ENCODE measurements at places on chromosomes 7 and 10.

- DNase-seq = peak; percentile 18
- peaks cover 9% of the 10 kb centered on the region for H3K27me3 ChIP-seq
- H3K27ac ChIP-seq = no peak overlapping the region
- H3K36me3 ChIP-seq = no peaks in the 10 kb centered on the region
Observed at GRCh38 chr7:94395141-94396036, 694 bp downstream of the COL1A2 start.

DNA sequence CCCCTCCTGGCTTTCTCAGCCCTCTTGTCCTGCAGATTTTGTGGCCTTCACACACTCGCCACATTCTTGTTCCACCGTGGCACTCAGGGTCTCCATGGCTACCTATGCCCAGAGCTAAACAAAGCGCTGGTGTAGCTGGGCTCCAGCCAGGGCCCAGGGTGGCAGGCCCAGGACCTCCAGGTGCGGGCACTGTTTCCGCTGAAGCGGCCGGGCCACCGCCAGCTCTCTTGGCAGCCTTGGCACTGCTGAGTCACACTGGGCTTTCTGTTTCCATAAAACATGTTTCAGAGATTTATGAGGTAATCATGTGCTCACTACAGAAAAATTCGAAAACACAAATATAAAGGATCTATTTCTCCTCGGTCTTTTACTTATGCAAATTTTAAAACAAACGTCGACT lies 51.3 kb downstream of the AOC1 start:
- H3K4me1 ChIP-seq = no peaks in the 10 kb centered on the region
- no peak for DNase-seq
- no peaks in the 10 kb centered on the region for H3K36me3 ChIP-seq
- no peak overlapping the region for H3K27ac ChIP-seq

- DNase-seq = no peak
- peak overlapping the region; percentile 34 for H3K27ac ChIP-seq
- H3K4me1 ChIP-seq = peaks cover 32% of the 10 kb centered on the region
- no peaks in the 10 kb centered on the region for H3K27me3 ChIP-seq
Observed at GRCh38 chr7:150502519-150502918, 12.2 kb upstream of the GIMAP7 start.

- no peaks in the 10 kb centered on the region for H3K4me1 ChIP-seq
- H3K4me3 ChIP-seq = no peak overlapping the region
- H3K27me3 ChIP-seq = no peaks in the 10 kb centered on the region
- no peak overlapping the region for H3K27ac ChIP-seq
- H3K36me3 ChIP-seq = no peaks in the 10 kb centered on the region
Observed at GRCh38 chr7:71995111-71995510, 417.0 kb downstream of the CALN1 start.

DNA sequence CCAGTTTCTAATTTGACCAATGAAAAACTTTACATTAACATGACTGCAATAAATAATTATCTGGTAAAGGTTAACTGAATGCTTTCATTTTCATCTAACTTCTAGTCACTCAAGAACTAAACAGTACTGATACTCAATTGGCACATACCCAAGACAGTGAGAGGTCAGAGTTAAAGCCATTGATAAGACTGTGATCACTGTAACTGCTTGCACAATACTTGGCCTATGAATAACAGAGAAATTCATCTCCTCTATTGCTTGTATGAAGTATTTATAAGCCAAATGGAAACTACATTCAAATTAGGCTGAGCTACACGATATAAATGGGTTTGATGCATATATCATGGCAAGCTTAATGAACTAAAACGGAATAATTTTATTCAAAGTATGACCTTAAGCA lies 43.0 kb downstream of the HERC4 start:
- H3K27me3 ChIP-seq = no peaks in the 10 kb centered on the region
- peaks cover 59% of the 10 kb centered on the region for H3K36me3 ChIP-seq
- no peak for DNase-seq
- H3K4me1 ChIP-seq = no peaks in the 10 kb centered on the region

DNA sequence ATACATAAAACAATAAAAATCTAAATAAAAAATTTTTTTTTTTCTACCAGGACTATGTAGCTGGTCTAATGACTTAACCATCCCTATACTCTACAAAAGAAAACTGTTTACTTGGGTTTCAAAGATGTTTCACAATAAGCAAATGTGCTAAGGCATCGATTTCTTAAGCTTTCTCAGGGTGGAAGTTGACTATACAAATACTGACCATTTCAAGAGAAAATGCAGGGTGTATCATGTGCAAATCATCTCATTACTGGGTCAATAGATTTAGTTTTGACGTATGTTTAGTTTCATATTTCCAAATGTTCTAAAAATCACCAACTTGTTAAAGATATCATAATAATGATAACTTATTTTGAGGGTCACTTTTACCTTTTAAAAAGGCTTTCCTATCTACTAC lies 7.5 kb downstream of the NRP1 start:
- peaks cover 11% of the 10 kb centered on the region for H3K27me3 ChIP-seq
- no peaks in the 10 kb centered on the region for H3K4me1 ChIP-seq
- no peak for DNase-seq
- no peaks in the 10 kb centered on the region for H3K36me3 ChIP-seq
- no peak overlapping the region for H3K4me3 ChIP-seq

- H3K4me1 ChIP-seq = peaks cover 8% of the 10 kb centered on the region
- H3K36me3 ChIP-seq = peaks cover 21% of the 10 kb centered on the region
- no peak overlapping the region for H3K4me3 ChIP-seq
- no peaks in the 10 kb centered on the region for H3K27me3 ChIP-seq
- DNase-seq = peak; percentile 84
Observed at GRCh38 chr7:75937958-75938786, 23.2 kb downstream of the POR start.

DNA sequence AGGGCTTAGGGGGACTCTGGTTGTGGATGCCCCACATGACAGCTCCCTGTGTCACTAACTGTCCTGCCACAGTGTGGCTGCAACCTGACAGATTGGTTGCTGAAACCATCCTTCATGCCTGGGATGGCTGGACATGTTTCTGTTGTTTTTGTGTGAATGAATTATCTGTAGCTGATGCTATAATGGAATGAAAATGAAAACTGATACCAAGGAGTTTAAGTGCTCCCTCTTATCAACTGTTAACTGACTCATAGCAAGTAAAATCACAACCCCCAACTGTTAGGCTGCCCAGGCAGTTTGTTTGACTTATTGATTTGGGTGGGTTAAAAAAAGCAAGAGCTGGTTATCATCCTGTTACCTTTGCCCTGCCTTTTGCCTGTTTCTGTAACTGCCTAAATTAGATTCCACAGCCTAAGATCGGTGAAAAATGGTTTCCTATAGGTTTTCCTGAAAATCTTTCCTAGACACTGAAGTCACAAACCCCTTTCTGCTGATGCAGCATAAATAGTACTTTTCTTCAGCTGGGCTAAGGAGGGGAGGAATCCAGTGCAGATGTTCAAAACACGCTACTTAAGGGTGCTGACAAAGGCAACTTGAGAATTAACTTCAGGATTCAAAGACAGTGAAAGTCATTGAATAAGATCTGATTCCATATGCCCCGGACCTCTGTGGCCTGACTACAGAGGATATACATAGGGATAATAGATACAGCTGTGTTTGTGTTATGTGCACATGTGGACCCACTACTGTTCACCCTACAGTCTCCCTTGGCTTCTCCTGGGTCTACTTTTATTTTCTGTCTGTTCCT lies 5.7 kb downstream of the FRAT2 start:
- no peak for DNase-seq
- no peak overlapping the region for H3K4me3 ChIP-seq
- peak overlapping the region; percentile 71 for H3K27ac ChIP-seq
- H3K27me3 ChIP-seq = no peaks in the 10 kb centered on the region

- H3K4me3 ChIP-seq = no peak overlapping the region
- H3K36me3 ChIP-seq = no peaks in the 10 kb centered on the region
- H3K27me3 ChIP-seq = no peaks in the 10 kb centered on the region
- H3K4me1 ChIP-seq = no peaks in the 10 kb centered on the region
- no peak overlapping the region for H3K27ac ChIP-seq
Observed at GRCh38 chr10:90451283-90451682, 406.6 kb downstream of the HTR7 start.

DNA sequence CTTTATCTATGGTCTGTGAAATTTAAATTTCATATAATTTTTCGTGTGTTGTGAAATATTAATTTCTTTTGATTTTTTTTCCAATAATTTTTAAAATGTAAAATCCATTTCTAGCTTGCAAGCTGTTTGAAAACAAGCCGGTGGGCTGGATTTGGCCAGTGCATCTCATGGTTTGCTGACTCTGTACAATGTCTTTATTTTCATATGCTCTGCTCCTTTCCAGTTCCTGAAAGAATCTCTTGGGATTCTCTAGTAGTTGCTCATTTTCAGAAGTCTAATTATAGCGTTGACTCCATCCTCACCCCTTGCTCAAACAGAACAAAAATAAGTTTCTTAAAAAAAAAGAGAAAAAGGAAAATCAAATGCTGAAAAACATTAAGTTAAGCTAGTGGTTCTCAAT lies 21.4 kb downstream of the UBN2 start:
- no peak for DNase-seq
- H3K27ac ChIP-seq = no peak overlapping the region
- H3K36me3 ChIP-seq = peaks cover 87% of the 10 kb centered on the region
- no peaks in the 10 kb centered on the region for H3K4me1 ChIP-seq
- H3K4me3 ChIP-seq = no peak overlapping the region
- no peaks in the 10 kb centered on the region for H3K27me3 ChIP-seq

- no peaks in the 10 kb centered on the region for H3K4me1 ChIP-seq
- H3K27ac ChIP-seq = no peak overlapping the region
- H3K36me3 ChIP-seq = no peaks in the 10 kb centered on the region
- no peak for DNase-seq
- no peaks in the 10 kb centered on the region for H3K27me3 ChIP-seq
Observed at GRCh38 chr10:25959540-25960232, 25.7 kb downstream of the MYO3A start.

DNA sequence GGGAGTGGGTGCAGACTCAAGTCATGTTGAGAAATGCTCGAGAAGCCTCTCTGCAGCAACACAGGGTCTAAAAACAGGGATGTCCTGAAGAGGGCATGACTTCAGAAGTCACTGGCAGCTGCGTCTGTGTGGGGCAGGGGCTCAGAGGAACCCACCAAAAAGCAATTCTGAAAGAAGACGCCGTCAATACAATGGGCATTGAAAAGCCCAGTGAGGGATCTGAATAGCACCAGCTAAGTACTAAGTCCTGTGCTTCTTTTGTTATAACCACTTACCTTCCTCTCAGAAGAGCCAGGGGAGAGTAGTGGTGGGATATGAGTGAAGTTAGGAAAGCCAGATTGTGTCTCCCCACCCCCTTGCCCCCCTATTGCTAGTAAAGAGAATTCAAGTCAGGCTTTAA lies 137.2 kb downstream of the INHBA start:
- no peak for DNase-seq
- H3K4me1 ChIP-seq = peaks cover 19% of the 10 kb centered on the region
- no peak overlapping the region for H3K27ac ChIP-seq
- H3K4me3 ChIP-seq = no peak overlapping the region

DNA sequence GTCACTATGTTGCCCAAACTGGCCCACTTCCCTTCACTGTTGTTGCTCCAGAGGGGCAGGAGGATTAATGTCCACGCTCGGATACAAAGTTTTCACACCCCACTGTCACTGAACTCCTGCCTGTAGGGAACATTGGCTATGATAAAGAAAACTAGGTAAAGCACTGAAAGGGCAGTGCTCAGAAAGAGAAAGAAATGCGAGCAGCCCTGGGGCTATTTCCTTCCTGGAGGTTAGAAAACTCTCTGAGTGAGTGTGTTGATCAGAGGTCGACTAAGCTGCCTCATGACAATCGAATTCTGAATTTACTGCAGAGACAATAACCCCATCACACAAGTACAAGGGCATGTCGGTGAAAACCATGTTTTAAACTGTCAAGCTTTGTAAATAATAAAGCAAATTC lies 227.2 kb upstream of the PITRM1 start:
- no peak overlapping the region for H3K4me3 ChIP-seq
- H3K27me3 ChIP-seq = no peaks in the 10 kb centered on the region
- no peaks in the 10 kb centered on the region for H3K36me3 ChIP-seq

DNA sequence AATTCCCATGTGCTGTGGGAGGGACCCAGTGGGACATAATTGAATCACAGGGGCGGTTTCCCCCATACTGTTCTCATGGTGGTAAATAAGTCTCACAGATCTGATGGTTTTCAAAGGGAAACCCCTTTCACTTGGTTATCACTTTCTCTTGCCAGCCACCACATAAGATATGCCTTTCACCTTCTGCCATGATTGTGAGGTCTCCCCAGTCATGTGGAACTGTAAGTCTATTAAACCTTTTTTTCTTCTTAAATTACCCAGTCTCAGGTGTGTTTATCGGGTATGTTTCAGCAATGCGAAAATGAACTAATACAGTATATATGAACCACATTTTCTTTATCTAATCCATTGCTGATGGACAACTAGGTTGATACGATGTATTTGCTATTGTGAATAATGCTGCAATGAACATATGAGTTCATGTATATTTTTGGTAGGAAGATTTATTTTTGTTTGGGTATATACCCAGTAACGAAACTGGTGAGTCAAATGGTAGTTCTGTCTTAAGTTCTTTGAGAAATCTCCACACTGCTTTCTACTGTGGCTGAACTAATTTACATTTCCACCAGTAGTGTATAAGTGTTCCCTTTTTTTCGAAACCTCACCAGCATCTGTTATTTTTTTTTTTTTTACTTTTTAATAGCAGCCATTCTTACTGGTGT lies 70.0 kb upstream of the HGF start:
- H3K36me3 ChIP-seq = no peaks in the 10 kb centered on the region
- H3K4me3 ChIP-seq = no peak overlapping the region
- H3K4me1 ChIP-seq = peaks cover under 1% of the 10 kb centered on the region
- peak overlapping the region; percentile 3 for H3K27ac ChIP-seq
- no peaks in the 10 kb centered on the region for H3K27me3 ChIP-seq

DNA sequence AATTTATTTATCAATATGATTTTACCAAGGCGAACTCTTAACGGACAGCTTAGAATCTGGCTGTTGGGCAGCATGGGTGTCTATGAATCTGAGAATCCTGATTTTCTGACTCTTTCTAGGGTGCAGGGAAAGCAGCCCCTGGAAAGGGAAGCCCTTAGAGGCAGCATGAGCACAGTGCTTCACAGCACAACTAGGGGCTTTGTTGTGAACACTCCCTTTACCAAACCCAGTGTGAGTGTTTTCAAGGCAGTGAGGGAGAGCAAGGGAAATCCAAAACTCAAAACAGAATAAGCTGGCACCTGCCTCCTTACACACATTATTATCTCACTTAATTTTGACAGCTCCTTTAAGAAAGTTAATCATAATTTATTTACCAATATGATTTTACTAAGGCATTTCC lies 116.3 kb upstream of the CSTF2T start:
- no peaks in the 10 kb centered on the region for H3K4me1 ChIP-seq
- H3K27me3 ChIP-seq = no peaks in the 10 kb centered on the region
- no peak overlapping the region for H3K27ac ChIP-seq

- H3K27ac ChIP-seq = peak overlapping the region; percentile 92
- DNase-seq = no peak
- peaks cover 98% of the 10 kb centered on the region for H3K4me1 ChIP-seq
- no peaks in the 10 kb centered on the region for H3K27me3 ChIP-seq
- H3K4me3 ChIP-seq = no peak overlapping the region
Observed at GRCh38 chr10:71697938-71698709, 21.5 kb downstream of the C10orf105 start.

GRCh38 chr10:4776234-4776638 lies 49.8 kb upstream of the AKR1E2 start:
- no peak for DNase-seq
- no peak overlapping the region for H3K4me3 ChIP-seq
- H3K27me3 ChIP-seq = no peaks in the 10 kb centered on the region
